Suprapubic skin (tissue), 4 donors: ENCODE measurements at places on chromosomes 2 and 18. TPM values are rescaled to one million over a fixed set of nuclear protein-coding genes. Genes with fewer than 3 reads are reported as not detected.
A peak's percentile ranks its signal among the peaks of the same experiment; 100 is the strongest.

GRCh38 chr2:230244211-230244610 is 18.7 kb downstream of the SP140 start:
- H3K27me3 ChIP-seq = no peaks in the 10 kb centered on the region
- H3K4me3 ChIP-seq = no peak overlapping the region
- no peak overlapping the region for H3K27ac ChIP-seq
- no peak for DNase-seq

GRCh38 chr2:96874198-96874831 is 4.4 kb upstream of the SEMA4C start:
- peaks cover 56% of the 10 kb centered on the region for H3K4me1 ChIP-seq
- no peak overlapping the region for H3K4me3 ChIP-seq
- DNase-seq = no peak

CXCR1 gene
- not detected for total RNA-seq

- no peaks in the 10 kb centered on the region for H3K27me3 ChIP-seq
- H3K27ac ChIP-seq = no peak overlapping the region
- no peak overlapping the region for H3K4me3 ChIP-seq
- no peaks in the 10 kb centered on the region for H3K4me1 ChIP-seq
- no peak for DNase-seq
- H3K36me3 ChIP-seq = no peaks in the 10 kb centered on the region
Measured at GRCh38 chr2:36650031-36650829, 46.3 kb upstream of the VIT start.

- H3K4me3 ChIP-seq = no peak overlapping the region
- DNase-seq = peak; percentile 40
- no peaks in the 10 kb centered on the region for H3K27me3 ChIP-seq
Measured at GRCh38 chr18:46460754-46461153, 196.3 kb downstream of the LOXHD1 start.

TRPM8 gene
- total RNA-seq = not detected

SH3RF3 gene
- 5.5 TPM for total RNA-seq

GALNT5 gene
- total RNA-seq = 0.34 TPM

- no peak overlapping the region for H3K4me3 ChIP-seq
- no peaks in the 10 kb centered on the region for H3K27me3 ChIP-seq
- no peak overlapping the region for H3K27ac ChIP-seq
- no peaks in the 10 kb centered on the region for H3K36me3 ChIP-seq
- H3K4me1 ChIP-seq = peaks cover 22% of the 10 kb centered on the region
Measured at GRCh38 chr2:237571551-237571950, 5.2 kb downstream of the PRLH start.

GALR1 gene
- 0.16 TPM for total RNA-seq

DNA sequence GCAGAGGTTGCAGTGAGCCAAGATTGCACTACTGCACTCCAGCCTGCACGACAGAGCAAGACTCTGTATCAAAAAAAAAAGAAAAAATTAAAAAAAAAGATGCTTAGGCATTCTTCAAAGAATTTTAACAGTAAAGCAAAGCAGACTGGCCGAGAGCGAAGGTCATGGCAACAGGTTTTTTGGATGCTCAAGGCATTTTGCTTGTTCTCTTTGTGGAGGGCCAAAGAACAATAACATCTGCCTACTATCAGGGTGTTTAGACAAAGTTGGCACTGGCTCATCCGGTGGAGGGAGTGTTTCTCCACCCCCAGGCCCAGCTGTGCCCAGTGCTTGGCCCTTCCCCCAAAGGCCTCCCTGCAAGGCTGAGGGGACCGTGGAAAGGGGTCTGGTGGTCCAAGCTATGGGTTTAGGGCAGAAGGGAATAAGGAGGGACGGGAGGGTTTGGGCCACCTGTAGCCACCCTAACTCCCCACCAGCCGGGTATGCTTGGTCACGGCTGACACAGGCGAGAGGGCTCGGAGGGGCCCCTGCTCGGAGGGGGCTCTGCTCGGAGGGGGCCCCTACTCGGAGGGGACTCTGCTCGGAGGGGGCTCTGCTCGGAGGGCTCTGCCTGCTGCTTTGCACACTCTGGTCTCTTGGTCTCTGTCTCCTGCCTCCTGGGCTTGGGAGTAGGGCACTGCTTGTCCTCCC is 26.7 kb upstream of the ALLC start:
- H3K36me3 ChIP-seq = no peaks in the 10 kb centered on the region
- no peaks in the 10 kb centered on the region for H3K27me3 ChIP-seq
- no peak overlapping the region for H3K4me3 ChIP-seq
- no peak overlapping the region for H3K27ac ChIP-seq
- no peak for DNase-seq
- peaks cover 21% of the 10 kb centered on the region for H3K4me1 ChIP-seq

HOXD8 gene
- total RNA-seq = 2.2 TPM

DNA sequence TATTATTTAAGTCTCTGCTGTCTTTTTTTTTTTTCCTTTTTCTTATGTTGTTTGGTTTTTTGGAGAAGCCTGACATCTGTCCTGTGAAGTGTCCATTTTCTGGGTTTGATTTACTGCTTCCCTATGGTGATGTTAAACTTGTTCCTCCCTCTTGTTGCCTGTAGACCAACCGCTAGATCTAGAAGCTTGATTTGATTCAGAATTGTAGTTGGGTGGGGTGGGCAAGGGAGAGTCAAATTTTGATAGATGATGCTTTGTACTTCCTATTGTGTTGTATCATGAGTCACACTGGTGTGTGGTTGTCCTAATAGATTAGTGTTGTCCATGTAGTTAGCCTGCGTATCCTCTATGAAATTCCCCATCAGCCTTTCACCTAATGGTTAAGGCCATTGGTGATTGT is 35.4 kb downstream of the CAB39 start:
- no peak overlapping the region for H3K4me3 ChIP-seq
- no peaks in the 10 kb centered on the region for H3K27me3 ChIP-seq
- H3K4me1 ChIP-seq = peaks cover 2% of the 10 kb centered on the region

DNA sequence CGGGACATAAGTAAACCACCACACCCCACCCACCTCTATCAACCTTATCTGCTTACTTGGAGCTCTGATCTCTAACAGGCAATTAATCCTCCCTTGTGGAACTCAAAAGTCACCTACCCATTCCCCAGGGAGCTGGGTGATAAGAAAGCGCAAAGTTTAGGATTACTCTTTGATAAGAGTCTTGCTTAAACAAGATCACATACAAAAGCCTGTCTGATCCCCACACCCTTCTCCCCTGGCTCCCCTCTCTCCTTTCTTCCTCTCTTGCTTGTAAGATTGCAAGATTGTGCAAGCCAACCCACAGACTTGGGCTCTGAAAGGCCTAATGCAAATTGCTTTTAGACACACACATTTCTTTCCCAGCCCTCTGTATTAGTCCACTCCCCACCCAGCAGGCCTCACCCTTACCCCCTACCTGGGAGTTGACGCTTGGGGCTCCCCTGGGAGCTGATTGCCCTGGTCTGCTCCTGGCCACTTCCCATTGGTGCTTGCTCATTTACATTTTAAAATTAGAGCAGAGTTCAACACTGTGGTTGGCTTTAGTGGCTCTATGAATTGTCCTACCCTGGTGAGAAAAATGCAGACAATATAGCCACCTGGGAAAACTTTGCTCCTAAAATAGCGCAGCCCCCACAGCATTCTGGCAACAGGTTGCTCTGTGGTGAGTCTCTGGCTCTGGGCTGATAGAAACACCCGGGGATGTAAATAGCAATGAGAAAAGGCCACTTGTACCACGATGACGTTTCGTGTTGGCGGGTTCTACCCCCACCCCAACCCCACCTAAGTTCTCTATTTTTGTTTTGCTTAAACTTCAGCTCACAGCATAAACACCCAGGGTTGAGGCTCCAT is 92.8 kb upstream of the MSH2 start:
- no peak overlapping the region for H3K4me3 ChIP-seq
- H3K27ac ChIP-seq = peak overlapping the region; percentile 75
- no peak for DNase-seq
- peaks cover 40% of the 10 kb centered on the region for H3K4me1 ChIP-seq
- no peaks in the 10 kb centered on the region for H3K27me3 ChIP-seq

DNA sequence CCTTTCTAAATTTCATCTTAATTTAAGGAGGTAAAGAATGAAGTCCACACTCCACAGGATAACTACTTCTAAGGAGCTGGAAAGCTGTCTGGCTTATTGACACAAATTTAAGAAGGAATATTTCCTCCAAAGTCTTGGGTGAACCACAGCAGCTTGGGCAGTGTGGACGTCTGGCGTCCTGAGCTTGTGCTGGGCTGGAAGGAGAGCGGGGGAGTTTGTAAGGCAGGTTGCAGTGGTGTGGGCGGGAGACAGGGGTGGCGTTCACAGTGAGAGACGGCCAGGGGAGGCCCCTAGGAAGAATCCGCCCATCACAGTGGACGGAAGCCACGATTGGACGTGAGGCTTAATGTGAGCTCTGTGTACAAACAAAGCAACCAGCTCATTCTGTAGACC is 25.7 kb downstream of the ADI1 start:
- peak; percentile 28 for DNase-seq
- peaks cover 5% of the 10 kb centered on the region for H3K4me1 ChIP-seq
- no peak overlapping the region for H3K4me3 ChIP-seq
- H3K36me3 ChIP-seq = peaks cover 38% of the 10 kb centered on the region
- no peaks in the 10 kb centered on the region for H3K27me3 ChIP-seq

DNA sequence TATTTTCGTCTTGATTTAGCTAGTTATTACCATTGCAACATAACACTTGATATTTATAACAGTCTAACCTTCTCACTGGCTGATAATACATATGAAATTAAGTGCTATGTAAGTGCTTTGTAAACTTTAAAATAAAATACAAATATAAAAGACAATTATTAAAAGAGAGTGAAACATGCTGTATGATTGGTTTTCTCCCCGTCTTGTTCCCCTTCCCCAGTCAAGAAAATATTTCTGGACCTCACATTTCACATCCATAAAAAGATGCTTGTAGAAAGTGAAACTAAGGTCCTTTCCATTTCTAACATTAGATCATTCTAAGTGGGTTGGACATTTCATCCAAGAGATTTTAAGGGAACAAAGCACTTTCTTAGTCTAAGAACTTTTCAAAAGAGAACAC is 310.2 kb upstream of the LRATD1 start:
- no peak overlapping the region for H3K4me3 ChIP-seq
- no peaks in the 10 kb centered on the region for H3K4me1 ChIP-seq
- no peaks in the 10 kb centered on the region for H3K36me3 ChIP-seq
- no peak overlapping the region for H3K27ac ChIP-seq
- no peaks in the 10 kb centered on the region for H3K27me3 ChIP-seq
- no peak for DNase-seq

DNA sequence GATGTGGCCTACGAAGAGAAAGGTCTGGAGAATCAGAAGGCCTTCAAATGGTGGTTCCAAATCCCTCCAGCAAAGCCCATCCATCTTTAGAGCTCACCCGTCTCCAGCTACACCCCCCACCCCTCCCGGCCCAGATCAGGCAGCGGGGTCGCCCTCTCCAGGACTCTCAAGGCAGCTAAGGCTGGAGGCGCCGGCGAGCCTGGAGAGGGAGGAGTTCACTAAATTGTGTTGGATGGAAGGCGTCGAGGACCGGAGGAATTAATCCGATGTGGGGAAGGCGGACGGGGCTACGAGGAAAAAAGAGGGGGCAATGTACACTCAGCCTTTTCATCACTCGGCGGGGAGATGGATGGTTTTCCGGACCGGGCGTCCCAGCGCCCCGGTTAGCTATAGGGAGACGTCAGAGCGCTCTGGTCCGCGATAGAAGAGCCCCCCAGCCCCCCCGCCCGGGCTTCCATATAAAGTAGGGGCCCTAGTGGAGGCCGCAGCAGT is at the start of gene GRP:
Gene GRP (plus strand): TSS at position 487 of the 492 bp plus-strand sequence. CDS start 108 bp downstream, outside the sequence.
- peaks cover 20% of the 10 kb centered on the region for H3K4me1 ChIP-seq
- peaks cover 62% of the 10 kb centered on the region for H3K27me3 ChIP-seq
- no peak within 1 kb of the TSS for H3K27ac ChIP-seq
- no peaks in the 10 kb centered on the region for H3K36me3 ChIP-seq
- DNase-seq = no peak
